ENCODE measurements at places on chromosomes 12 and 14. TPM values are rescaled to one million over a fixed set of nuclear protein-coding genes. Genes with fewer than 3 reads are reported as not detected.

Gene SERPINA12
- total RNA-seq, result not detected

Gene RPS6KA5
- 10.5 TPM for total RNA-seq

Gene HSPA2
- 102 TPM for total RNA-seq

Gene FRMD6
- 52.4 TPM for total RNA-seq

Gene TMX1
- 25.1 TPM for total RNA-seq

Gene BMP4
- total RNA-seq, result 21.6 TPM

Gene PHC1
- total RNA-seq, result 28.8 TPM

- DNase-seq, result no peak
Measured at GRCh38 chr14:87122166-87122565, 870.8 kb downstream of the GALC start.

- no peak for DNase-seq
Measured at GRCh38 chr12:78885466-78885865, 20.9 kb downstream of the SYT1 start.

- no peak for DNase-seq
Measured at GRCh38 chr12:77996670-77997069, 166.0 kb downstream of the NAV3 start.

- no peak for DNase-seq
Measured at GRCh38 chr12:13534242-13534641, 337.7 kb downstream of the EMP1 start.

DNA sequence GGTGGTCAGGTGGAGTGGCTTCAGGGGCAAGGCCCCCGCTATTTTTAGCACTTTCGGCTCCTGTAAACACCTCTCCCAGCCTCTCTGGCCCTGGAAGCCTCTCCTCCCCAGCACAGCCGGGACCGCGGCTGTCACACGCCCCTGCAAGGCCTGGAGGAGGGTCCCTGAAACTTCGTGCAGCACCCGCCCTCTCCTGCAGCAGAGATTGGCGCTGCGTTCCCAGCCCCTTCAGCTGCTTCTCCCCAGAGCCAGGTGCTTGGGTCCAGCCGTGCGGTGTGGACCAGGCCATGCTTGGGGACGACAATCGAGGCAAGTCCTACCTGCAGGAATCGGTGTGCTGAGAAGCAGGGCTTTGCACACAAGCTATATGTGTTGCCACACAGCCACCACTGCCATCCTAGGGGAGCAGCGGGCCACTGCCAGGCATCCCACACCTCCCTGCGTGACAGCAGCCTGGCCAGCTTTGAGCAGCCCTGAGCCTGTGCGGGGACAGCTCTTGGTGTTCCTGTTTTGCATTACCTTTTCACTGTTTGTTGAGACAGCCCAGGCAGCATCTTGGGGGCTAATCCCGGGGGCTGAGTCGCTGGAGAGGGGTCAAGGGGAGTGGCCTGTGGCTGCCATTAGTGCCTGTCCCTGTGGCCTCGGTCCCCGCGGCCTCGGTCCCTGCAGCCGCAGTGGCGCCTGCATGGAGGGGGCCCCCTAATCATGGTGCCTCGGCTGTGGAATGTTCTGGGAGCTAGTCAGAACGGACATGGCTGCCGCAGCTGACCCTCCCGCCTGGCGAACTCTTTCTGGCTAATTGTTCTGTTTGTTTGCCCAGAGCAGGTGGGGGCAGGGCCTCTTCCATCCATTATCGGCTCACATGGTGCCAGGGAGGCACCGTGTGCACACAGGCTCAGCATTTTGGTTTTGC is 27.6 kb upstream of the TRAF3 start:
- no peak for DNase-seq

DNA sequence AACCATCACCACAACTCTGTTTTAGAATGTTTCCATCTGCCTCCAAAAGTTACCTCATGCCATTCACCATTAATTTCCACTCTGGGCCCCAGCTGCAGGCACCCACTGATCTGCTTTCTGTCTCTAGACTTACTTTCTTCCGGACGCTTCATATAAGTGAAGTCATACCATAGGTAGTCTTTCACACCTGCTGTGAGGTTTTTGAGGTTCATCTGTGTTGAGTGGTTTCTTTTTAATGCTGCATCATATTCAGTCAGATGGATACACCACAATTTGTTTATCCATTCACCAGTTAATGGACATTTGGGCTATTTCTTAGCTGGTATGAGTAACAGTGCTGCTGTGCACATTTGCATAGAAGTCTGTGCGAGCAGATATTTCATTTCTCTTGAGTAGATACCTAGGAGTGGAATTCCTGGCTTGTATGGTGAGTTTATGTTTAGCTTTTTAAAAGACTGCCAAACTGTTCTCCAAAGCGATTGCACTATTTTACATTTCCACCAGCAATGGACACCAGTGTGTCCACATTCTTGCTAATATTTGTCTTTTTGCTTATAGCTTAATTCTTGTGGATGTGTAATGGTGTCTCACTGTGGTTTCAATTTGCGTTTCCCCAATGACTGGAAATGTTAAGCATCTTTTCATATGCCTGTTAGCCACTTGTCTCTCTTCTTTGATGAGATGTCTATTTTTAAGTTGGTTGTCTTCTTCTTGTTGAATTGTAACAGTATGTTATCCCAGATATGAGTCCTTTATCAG is 48.3 kb downstream of the ZFYVE21 start:
- no peak for DNase-seq

GRCh38 chr12:57731411-57732080 is 7.0 kb downstream of the AGAP2 start:
- DNase-seq, result no peak

GRCh38 chr12:63292471-63293221 is 141.6 kb upstream of the AVPR1A start:
- DNase-seq, result no peak

DNA sequence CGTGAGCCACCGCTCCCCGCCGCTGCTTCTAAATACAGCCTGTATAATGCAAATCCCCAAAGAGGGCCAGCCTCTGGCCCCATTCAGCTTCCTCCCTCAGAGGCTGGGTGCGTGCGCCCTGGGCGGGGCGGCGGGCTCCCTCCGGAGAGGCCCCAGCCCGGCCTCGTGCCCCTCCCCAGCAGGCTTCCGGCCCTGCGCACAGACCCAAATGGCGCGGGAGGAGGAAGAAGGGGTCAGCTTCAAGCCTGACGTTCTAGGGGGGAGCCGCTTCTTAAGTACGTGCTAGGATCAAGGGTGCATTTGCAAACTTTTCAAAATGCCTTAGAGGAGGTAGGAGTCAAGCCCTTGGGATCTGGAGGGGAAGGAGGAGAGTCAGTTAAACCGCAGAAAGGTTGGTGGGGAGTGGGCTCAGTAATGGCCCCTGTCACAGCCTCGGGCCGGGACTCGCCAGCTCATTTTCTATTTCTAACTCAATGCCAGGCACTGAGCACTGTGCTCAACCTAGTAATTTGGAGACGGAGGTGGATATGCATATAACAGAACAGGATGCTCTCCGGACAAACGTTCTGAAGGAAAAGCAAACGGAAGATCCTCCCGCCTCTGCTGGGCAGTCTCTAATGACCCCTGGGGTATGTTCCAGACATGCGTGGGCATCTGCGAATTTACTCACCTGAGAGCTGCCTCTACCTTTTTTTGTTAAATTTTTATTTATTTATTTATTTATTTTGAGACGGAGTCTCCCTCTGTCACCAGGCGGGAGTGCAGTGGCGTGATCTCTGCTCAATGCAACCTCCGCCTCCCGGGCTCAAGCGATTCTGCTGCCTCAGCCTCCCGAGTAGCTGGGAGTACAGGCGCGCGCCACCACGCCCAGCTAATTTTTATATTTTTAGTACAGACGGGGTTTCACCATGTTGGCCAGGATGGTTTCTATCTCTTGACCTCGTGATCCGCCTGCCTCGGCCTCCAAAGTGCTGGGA is 32.3 kb downstream of the NINJ2 start:
- no peak for DNase-seq

- no peak for DNase-seq
Measured at GRCh38 chr14:101845896-101846295, 84.4 kb downstream of the PPP2R5C start.

GRCh38 chr14:54488318-54488645 is 498 bp downstream of the GMFB start:
- no peak for DNase-seq

GRCh38 chr12:80702889-80703805 is 4.3 kb upstream of the MYF6 start:
- DNase-seq, result no peak

DNA sequence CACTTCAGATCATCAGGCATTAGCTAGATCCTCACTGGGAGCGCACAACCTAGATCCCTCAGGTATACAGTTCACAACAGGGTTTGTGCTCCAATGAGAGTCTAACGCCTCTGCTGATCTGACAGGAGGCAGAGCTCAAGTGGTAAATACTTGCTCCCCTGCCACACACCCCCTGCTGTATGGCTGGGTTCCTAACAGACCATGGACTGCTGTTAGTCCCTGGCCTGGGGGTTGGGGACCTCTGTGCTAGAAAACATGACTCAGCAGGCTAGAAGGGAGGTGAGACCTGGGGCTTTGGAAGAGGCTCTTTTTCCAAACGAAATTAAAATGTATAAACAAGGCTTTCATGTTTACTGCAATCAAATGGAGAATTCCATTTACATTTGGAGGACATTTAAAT is 691.1 kb downstream of the FLRT2 start:
- DNase-seq, result no peak

- no peak for DNase-seq
Measured at GRCh38 chr14:21098892-21099595, 589 bp upstream of the ZNF219 start.

DNA sequence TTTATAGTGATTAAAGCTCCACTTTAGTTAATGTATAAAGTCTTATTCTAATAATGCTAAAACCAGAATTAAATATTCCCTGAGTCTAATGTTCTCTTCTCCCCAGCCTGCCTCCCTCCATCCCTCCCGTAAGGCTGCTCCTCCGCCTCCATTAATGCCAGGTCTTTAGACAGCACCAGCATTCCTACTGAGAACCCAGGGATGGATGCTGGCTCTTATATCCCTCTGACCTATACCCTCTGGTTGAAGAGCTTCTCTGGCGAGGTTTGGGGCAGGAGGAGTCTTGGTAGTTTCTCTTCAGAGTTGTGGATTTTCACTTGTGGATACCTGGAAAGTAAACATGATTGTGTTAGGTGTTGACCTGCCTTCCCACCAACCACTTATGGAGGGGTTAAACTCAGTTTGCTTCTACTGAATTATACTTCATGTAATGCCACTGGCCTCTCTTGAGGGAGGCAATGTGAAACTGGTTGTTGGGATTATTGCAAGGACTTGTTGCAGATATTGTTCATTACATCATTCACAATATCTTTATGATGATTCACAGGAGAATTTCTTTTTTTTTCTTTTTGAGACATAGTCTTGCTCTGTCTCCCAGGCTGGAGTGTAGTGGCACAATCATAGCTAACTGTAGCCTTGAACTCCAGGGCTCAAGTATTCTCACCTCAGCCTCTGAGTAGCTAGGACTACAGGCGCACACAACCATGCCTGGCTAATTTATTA is 11.1 kb upstream of the SMAGP start:
- DNase-seq, result no peak

GRCh38 chr12:30135776-30136175 is 352.0 kb upstream of the TMTC1 start:
- DNase-seq, result no peak

GRCh38 chr12:32270818-32271710 is 128.3 kb upstream of the FGD4 start:
- DNase-seq, result no peak

DNA sequence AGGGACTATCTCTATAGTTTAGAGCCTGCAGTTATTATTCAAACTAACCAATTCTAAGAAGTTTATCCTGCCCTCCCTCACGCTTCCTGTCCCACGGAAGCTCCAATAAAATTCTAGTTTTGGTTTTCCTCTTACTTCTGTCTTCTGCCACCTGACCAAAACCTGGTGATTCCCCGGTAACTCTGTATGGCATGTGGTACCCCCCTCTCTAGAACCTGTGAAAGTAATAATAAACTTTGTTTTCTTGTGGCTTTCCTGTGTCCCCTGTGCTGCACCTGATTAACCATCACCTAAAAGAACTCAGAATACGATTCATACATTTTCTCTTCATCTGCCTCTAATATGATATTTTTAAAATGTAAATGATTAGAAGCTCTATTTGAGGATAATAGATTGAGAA is 379.8 kb downstream of the APAF1 start:
- no peak for DNase-seq

DNA sequence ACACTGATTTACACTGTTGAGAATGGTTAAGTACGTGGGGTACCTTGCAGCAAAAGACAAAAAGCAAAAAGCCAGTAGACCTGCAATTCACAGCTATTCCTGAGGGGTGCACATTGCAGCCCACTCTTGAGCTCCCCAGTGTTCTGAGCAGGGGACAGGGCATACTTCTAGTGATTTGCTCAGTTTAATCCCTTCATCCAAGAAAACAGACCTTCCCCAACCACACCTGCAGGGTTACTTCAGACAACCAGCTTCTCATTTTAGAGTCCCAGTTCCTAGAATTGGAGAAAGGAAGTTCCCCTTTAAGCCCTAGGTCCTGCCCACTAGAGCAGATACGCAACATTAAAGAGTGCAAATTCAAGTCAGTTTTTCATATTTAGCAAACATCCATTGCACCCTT is 3.6 kb upstream of the WSB2 start:
- DNase-seq, result no peak

GRCh38 chr12:91043408-91043807 is 14.4 kb downstream of the KERA start:
- DNase-seq, result no peak

DNA sequence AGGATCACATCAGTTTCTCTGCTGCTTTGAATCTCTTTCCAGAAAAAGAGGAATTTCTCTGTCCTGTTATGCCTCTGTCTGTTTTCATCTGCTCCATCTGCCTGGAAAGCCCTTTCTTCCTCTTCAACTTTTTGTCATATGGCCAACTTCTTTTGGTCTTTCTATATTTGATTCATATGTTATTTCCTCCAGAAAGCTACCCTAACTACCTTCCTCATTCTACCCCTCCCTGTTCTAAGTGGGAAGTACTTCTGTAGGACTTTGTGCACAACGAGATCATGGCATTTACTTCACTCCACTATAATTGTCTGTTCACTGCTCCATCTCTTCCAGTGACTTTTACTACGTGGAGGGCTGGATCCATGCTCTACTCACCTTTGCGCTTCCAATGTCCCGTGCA is 5.9 kb downstream of the CLEC4D start:
- DNase-seq, result no peak

GRCh38 chr12:67562513-67563287 is 85.8 kb upstream of the DYRK2 start:
- DNase-seq, result no peak
